ENCODE measurements at places on chromosomes 12 and 14.

DNA sequence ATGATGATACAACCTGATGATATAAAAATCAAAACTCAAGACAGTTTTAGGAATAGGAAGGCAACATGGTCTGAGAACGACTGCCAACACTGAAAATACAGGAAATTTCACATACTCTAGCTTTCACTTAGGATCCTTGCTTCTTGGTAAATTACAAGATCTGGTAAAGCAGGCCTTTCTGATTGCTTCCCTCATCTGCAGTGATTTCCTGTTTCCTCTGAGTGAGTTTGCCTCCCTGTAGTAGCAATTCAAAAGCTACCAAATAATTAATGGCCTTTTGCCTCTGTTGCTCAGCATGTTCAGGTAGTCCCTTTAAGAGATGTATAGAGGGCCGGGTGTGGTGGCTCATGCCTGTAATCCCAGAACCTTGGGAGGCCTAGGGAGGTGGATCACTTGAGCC is 2.0 kb upstream of the IRAK3 start:
- DNase-seq = no peak

- DNase-seq = peak; percentile 100
These were observed 58.9 kb upstream of the PLEKHG3 start for GRCh38 chr14:64645220-64645892.

GRCh38 chr14:70648346-70648745 is 6.6 kb downstream of the TTC9 start:
- DNase-seq = no peak

- no peak for DNase-seq
These were observed 9.1 kb downstream of the TMCC3 start for GRCh38 chr12:94641283-94641682.

- DNase-seq = no peak
These were observed 136.1 kb downstream of the GCH1 start for GRCh38 chr14:54766276-54767138.

DNA sequence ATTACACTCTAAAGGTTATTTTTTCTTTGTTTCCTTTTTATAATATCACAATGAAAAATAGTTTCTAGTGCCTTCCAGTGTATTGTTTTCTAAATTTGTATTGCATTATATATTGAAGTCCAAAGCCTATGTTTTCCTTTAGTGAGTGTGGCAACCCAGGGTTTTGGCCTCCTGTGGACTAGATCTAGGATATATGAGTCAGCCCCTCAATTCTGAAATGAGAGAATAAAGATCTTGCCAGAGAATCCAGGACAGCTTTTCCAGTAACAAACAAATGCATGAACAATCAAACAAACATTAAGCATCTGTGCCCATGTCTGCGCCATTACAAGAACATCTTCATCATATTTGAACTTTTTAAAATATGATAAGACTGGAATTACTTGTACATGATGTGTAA is 70.7 kb upstream of the SSTR1 start:
- peak; percentile 13 for DNase-seq

GRCh38 chr12:113766131-113766878 is 199.8 kb downstream of the RBM19 start:
- no peak for DNase-seq

GRCh38 chr12:107317751-107318555 is 224.6 kb upstream of the CRY1 start:
- peak; percentile 84 for DNase-seq

DNA sequence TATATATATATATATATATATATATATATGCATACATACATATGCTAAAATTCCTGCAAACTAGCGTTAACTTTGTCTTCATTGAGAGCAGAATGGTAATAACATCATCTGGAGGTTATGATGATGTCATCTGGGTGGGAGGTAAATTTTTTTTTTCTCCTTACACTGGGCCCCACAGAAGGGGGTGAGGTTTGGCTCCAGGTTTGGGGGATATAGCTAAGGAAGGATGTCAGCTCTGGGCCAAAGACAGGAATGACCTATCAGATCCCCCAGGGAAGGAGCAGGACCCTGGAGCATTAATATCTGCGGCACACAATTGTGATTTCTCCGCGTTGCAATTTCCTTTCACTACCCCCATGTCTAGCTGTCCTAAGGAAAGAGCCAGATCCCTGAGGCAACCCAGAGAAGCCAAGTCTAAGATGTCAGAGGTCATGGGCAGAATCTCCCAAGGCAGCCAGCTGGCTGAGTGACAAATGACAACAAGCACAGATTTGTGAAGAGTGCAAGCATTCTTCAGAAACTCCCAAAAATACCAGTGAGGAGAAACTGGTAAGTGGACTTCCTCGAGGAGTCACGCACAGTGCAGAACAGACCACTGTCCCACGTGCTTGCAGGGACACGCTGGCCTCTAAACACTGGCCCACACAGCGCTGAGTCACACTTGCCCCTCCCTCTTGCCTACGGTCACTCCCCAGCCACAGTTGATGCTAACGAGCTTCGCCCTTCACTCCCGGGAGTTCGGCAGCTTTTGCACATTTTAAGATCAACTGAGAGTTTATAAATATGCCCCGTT is 9.9 kb downstream of the UBC start:
- DNase-seq = peak; percentile 96

- DNase-seq = no peak
These were observed 51.4 kb downstream of the FBXW8 start for GRCh38 chr12:116962197-116962596.

- DNase-seq = no peak
These were observed 3.7 kb upstream of the IGF1 start for GRCh38 chr12:102484017-102484416.

- no peak for DNase-seq
These were observed 6.0 kb downstream of the PLEKHH1 start for GRCh38 chr14:67539116-67539515.

DNA sequence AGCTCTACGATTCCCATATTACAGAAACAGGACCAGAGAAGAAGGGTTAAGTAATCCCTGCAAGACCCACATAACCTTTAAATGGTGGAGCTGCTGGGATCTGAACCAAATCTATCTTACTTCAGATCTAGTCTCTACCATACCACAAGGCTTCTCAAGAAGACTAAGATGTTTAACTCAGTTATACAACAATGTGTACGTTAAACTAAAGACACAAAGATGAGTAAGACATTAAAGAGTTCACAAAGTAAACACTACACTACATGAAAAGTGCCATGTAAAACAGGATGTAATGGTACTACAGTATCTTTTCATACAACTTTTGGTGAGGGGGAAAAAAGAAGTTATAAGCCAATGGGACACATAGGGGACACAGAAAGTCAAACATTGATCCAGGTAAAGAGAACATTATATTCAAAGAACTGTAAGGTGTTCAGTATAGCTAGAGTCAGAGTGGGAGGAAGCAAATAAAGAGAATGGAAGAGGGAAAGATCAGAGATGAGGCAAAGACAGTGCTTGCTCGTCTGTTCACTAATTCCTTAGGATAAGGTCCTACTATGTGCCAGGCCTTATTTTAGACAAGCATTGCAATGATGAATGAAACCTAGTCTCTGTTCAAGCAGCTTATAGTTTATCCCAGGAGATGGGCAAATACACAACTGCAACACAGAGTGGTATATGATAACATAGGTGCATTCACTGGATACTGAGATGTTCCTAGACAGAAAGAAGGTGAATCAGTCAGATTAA is 7.7 kb downstream of the TMED10 start:
- no peak for DNase-seq

GRCh38 chr14:56422221-56422620 is 157.4 kb upstream of the TMEM260 start:
- DNase-seq = no peak

- DNase-seq = no peak
These were observed 22.2 kb upstream of the TESC start for GRCh38 chr12:117121441-117121840.

- no peak for DNase-seq
These were observed 156.4 kb upstream of the SYT10 start for GRCh38 chr12:33596061-33596460.

- no peak for DNase-seq
These were observed 1004.4 kb upstream of the TMEM132C start for GRCh38 chr12:127262615-127263014.

GRCh38 chr14:35299708-35300107 is 7.5 kb downstream of the PSMA6 start:
- DNase-seq = no peak

- no peak for DNase-seq
These were observed 288.5 kb upstream of the RTL1 start for GRCh38 chr14:101191721-101192660.

DNA sequence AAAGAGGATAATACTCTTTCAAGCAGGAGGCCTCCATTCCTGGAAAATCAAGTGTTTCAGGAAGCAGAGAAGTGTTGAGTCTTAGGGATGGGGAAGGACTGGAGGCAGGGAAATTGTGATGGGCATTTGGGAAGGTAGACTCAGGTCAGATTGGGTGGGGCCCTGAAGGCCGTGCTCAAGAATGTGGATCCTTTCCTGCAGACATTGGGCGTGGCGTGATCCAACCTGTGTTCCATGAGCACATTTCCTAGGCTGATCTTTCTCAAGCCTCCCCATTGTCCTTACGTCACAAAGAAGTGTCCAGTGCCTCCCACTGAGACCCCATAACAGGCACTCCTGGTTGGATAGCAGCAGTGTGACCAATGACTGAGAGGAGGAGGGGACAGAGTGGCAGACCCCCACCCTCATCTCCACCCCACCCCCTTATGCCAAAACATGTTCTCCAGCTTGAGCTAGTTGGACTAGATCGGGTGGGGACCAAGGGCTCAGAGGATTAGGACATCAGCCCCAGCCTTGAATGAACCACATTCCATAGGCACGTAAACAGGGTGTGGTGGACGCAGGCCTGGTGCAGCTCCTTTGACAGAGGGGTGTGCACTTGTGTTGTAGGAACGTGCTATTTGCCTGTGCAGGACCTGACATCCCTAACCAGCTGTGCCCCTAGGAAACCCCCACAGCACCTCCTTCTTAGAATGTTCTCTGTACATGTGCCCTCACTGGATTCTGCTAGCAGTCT is 76.8 kb downstream of the TTC9 start:
- DNase-seq = no peak

DNA sequence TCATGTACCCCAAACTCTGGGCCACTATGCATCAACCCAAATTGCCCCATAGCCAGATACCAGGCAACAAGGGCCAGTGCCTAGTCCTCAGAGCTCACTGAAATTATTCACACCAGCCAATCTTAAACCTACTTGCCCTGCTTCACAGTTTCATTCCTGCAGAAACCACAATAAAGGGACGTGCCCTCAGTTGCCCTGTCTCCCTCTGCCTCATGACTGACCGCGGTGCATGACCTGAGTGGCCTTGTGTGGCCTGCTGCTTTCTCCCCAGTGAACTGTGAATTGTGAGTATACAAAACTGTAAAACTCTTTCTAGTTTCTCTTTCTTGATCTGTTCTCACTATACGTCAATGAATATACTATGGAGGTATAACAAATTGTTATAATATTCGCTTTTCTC is 490.9 kb upstream of the MIS18BP1 start:
- DNase-seq = no peak

GRCh38 chr14:27392153-27392552 is 794.3 kb upstream of the NOVA1 start:
- no peak for DNase-seq

DNA sequence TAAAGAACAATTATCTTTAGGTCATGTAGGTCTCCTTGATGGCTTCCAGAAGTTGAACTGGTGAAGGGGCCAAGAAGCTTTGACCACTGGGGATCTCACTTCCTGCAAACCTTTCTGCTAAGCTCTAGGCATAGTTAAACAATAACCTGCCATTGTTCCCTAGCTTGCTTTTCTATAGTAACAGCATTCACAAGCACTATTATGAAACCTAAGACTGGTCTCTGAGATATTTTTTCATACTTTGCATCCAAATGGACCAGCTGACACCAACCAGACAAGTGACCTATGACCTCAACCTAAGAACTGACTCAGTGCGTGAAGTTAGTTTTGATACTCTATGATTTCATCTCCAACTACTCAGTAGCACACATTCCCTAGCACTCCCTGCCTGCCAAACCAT is 129.1 kb downstream of the PTPRB start:
- no peak for DNase-seq

GRCh38 chr12:92395322-92395721 is 249.7 kb upstream of the BTG1 start:
- DNase-seq = no peak

- no peak for DNase-seq
These were observed 35.0 kb downstream of the TMTC2 start for GRCh38 chr12:82721726-82722125.

GRCh38 chr14:102662636-102663430 is 70.4 kb downstream of the RCOR1 start:
- DNase-seq = peak; percentile 38

DNA sequence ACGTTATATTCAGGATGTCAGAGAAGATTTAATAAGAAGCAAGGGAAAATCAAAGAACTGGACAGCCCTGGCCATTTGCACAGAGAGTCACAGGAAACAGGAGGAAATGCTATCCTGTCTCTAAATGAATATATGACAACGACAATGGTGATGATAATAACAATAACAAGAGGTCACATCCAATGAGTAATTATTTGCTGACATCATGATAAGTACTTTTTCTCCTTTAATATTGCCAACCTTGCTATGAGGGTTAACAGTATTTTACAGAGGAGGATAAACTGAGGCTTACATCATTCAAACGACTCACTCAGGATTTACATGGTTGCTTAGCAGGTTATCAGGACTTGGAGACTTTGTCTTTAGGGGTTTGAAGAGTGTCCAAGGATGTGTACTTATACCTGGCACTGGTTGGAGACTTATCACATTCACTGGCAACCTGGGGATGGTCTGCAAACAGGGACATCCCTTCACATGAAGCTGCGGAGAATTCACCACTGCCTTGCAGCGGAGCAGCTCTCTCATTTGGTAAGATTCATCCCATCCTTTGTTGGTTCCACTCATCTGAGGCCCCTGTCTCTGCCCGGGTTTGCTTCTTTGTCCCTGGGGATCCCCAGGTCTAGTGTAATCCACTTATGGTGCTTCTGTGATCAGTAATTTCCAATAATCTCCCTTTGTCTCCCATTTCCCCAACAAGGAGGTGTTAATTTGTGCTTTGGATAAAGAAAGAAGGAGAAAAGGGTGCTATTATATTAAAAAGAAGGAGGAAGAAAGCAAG is 637.8 kb downstream of the BCL11B start:
- no peak for DNase-seq
